ENCODE measurements at places on chromosomes 16 and 17.

GRCh38 chr16:931171-931570, 39.6 kb downstream of the LMF1 start:
- no peak for DNase-seq

DNA sequence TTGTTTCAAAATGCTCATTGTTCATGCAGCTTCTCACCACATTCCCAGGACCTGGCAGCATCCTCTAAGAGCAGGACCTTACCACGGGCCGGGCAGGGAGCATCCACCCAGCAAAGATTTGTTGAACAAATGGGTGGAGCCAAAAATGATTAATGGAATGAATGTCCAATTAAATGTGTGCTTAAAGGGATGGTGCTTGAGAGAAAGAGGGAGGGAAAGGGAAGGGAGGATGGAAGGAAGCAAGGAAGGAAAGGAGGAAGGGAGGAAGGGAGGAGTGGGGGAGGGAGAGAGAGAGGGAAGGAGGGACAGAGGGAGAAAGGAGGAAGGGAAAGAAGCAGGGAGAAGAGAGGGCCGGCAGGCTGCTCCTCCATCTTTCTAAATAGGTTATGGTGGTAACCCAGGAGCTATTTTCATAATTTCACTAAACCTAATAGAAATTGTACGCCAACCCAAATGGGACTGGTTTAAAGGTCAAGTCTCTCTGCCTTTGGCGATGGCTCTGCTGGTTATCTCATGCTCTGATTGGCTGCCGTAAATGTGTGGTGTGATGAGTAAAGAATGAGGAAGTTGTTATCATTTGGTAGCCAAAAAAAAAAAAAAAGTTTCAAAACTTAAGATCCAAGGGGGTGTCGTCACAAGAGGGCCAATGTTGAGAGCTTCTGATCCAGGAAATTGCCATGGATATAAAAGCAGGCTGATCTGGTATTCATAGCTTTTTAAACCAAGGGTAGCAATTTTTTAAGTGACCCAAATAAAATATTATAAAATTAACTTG, 126.7 kb upstream of the FOXF1 start:
- no peak for DNase-seq

- no peak for DNase-seq
Measured at GRCh38 chr17:67747681-67748235, 30.0 kb downstream of the NOL11 start.

GRCh38 chr17:46720408-46720807, 98.1 kb downstream of the WNT3 start:
- no peak for DNase-seq

- no peak for DNase-seq
Measured at GRCh38 chr16:81410643-81411293, 33.8 kb upstream of the CMIP start.

GRCh38 chr17:75228305-75228704, 22.8 kb downstream of the NUP85 start:
- no peak for DNase-seq

DNA sequence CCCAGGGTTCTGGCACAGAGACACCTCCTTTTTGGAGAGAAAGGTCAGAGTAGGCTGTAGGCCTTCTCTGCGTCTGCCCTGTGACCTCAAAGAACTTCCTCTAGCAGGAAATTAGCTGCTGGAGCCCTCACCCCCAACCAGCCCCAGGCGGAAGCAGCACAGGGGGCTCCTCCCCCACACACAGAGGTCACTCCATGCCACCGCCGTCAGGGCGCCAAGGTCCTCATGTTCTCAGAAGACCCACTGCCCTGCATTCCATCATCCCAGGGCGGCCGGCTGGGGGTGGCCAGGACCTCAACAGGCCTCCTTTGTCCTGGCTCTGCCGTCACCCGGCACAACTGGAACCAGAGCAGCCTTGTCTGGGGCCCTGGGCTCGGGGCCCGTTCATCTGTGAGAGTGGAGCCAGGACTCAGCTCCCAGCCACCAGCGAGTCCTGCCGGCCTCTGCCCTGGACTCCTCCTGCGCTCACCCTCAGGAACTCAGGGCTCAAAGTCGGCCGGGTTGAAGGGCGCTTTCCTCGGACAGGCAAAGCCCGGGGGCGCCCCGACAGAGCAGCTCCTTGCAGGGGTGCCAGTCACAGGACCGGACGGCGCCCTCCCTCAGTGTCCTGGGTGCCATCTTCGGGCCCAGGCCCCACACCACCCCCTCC, 1.2 kb downstream of the TMC6 start:
- DNase-seq = no peak

DNA sequence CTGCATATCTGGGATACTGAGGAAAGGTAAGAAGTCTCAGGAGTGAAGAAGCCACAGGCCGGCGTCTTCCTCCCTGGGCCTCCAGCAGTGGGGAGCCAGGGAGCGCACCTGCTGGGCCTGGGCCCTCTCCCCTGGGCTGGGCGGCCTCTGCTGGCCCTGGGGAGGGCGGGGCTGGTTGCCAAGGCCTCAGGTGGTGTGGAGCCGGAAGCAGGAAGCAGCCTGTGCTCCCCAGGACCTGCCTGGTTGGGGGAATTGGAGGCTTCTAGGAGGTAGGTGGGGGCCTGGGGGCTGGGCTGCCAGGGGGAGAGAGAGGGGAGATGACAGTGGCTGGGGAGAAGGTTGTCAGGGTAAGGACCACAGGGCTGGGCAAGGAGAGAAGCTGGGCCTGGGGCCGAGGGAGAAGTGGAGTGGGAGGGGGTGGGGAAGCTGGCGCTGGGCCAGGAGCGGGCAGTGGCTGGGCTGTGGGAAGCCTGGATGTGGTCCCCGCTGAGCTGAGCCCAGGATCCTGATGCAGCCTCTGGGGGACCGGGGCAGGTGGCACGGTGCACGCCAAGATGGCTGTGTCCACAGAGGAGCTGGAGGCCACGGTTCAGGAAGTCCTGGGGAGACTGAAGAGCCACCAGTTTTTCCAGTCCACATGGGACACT, at the start of gene SMIM22:
SMIM22 (plus strand) TSS at position 189 of the 647 bp plus-strand sequence; CDS start at position 555, 366 bp downstream.
- no peak for DNase-seq

DNA sequence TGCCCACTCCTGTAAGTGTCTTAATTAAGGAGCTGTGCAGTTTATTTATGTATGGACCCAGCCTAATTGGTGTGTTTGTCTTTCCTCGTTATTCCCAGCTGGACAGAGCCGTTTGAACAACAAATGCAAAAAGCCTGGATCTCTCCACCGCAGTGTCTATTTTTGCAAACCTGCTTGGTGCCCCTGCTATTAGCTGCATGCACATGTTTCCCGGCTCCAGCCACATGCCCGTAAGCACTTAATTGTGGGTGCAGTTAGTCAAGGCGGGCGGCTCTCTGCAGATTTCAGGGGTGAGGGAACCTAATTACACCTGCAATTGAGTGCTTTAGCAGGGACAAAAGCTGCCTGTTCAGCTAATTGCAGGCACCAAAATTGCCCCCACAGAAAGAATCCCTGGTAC, 74.0 kb upstream of the GSE1 start:
- DNase-seq = no peak

GRCh38 chr17:18992454-18993130, 12.0 kb downstream of the FAM83G start:
- no peak for DNase-seq

DNA sequence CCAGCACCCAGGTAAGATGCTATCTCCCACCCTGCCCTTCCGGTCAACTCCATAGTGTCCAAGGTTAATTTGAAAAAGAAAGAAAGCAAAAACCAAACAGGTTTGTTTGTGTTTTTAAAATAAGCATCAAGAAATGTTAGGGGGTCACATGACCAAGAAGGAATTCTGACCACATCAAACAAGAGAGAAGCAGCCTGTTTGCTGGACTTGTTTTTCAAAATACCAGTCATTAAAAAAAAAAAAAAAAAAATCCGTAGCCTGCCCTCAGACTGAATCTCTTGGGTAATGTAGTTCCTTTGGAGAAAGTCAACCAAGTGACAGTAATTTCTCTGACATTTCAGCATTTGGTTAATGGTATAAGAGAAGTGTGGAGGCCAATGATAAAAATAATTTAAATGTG, 38.4 kb downstream of the HNF1B start:
- DNase-seq = no peak

DNA sequence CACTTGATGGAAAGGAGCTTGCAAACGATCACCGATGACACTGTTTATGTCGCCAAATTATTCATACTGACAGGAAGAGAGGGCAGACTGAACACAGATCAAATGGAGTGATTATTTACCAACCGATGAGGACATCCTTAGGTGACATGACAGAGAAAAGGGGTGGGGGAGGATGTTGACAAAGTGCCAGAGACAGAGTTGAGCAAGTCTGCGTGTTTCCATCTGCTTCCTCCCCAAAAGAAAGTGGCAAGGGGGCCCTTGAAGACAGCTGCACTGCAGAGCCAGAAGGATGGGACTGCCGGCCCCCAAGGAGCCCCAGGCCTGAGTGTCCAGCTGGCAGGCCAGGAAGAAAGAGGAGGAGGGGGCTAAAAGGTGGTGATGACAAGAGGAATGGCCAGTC, 191.0 kb upstream of the RPL38 start:
- DNase-seq = no peak

- DNase-seq = no peak
Measured at GRCh38 chr17:48755356-48755755, 26.8 kb upstream of the HOXB13 start.

GRCh38 chr17:30717291-30718098, 107.0 kb downstream of the CRLF3 start:
- DNase-seq = no peak

DNA sequence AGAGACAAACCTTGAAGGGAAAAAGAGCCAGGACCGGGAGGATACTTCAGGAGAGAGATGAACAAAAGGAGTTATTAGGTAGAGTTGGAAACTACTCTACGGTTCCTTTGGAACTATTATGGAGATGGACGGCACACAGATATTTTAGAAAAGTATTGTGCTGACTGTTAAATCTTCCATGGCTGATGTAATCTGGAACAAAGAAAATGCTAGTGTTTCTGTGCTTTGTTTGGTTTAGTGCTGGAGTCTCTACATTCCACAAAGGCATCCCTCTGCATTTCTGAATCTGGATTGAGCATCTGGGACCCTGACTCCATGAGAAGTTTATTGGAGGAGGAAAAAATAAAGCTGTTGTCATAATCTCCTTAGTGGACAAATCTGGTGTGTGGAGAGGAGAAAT, 57.2 kb downstream of the RPGRIP1L start:
- DNase-seq = no peak

GRCh38 chr17:31226373-31226772, 70.7 kb downstream of the OMG start:
- DNase-seq = no peak

DNA sequence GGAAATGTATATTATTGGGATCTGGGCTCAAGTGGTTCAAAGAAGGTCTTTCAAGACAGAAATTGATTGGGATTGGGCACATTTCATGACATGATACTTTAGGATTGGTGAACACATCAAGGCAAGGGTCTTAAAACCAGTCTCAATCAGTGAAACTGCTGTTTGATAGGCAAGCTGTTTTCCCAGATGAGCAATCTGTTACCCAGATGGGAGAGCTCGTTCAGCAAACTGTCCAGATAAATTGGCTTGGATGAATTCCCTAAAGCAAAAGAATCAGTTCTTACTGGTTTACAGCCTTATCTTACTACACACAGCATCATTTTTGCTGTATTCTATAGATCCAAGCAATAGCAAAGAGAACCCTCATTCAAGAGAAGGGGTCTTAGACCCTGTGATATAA, 31.0 kb upstream of the CNEP1R1 start:
- DNase-seq = no peak

DNA sequence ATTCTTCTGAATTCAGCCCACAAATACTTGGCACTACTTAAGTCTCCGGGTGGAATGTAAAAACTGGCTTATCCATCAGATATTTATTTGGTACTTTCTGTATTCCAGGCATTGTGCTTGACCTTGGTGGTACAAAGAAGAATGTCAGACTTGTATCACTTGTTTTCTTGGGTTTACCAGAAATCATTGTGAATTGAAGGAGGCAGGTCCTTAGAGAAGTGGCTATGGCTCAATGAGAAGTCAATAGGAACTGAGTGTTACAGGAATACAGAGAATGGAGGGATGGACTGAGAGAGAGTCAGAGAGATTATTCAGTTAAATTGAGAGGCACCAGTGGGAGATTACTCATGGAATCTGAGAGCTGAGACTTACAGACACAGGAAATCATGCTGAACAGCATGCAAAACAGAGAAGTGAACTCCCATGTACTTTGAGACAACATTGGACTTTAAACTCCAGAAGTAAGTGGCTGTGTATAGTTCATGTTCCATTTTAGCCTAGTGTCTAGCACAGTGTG, 704.1 kb downstream of the CDH11 start:
- DNase-seq = peak; percentile 92

DNA sequence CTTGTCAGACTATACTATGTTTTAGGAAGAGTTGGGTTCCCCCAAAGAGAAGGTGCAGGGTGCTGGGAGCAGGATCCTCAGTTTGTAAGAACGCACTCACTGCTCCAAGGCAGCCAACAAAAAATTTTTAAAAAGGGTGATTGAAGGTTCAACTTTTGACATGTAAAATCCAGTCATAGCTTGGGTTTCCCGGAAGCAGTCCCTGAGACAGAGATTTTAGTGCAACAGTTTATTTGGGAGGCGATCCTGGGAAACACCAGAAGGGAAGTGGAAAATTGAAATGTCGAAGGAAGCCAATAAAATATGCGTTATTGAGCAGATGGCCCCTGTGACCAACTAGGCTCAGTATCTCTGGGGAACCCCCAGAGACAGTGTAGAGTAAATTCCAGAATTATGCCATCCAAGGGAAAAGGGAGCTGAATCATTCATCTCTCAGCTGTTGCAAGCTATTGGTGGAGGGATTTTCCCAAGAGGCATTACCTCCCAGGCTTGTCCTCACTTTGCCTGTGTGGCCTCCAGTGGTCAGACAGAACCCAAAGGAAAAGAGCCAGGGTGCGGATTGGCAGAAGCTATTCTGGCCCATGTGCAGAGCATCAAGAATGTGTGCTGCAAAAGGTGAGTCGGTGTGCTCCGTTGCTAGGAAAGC, 72.9 kb downstream of the HS3ST3B1 start:
- DNase-seq = no peak

DNA sequence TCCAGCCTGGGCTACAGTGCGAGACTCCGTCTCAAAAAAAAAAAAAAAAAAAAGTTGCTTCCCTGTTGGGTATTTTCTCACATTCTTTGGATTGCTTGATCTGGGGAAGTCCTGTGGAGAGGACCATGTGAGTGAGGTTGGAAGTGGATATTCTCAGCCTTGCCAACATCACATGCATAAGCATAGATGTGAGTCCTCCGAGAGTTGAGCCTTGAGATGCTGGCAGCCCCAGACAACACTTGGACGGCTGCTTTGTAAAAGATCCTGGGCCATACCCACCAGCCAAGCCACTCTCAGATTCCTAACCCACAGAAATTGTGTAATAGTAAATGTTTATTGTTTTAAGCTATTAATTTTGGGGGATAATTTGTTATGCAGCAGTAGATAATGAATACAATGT, 1570.0 kb upstream of the GOT2 start:
- DNase-seq = no peak

- no peak for DNase-seq
Measured at GRCh38 chr17:8046306-8046928, 7.6 kb downstream of the ALOX15B start.

DNA sequence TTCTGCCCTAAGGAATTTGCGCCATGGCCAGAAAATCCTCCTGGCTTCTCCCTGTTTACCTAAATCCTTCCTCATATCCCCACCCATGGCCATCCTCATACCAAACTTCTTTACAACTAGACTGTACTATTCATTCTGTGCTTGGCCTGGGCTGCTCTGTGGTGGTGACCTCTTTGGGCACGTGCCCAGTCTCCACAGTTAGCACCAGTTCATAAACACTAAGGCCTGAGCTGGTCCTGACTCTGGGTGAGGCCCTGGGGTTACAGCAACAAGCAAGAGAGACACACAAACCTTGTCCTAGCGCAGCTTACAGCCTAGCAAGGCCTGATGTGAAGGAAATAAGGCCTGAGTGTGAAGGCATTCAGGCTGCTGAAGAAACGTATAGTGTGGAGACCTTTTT, 3.1 kb upstream of the ATXN7L3 start:
- DNase-seq = no peak

- no peak for DNase-seq
Measured at GRCh38 chr16:79794941-79795340, 194.4 kb upstream of the MAF start.

GRCh38 chr17:67198131-67198530, 46.9 kb downstream of the HELZ start:
- DNase-seq = no peak

Measured in stromal cell of bone marrow (primary cell).